Spleen (tissue), 13 donors: ENCODE measurements at places on chromosomes 7 and 10. TPM values are rescaled to one million over a fixed set of nuclear protein-coding genes. Genes with fewer than 3 reads are reported as not detected.

DNA sequence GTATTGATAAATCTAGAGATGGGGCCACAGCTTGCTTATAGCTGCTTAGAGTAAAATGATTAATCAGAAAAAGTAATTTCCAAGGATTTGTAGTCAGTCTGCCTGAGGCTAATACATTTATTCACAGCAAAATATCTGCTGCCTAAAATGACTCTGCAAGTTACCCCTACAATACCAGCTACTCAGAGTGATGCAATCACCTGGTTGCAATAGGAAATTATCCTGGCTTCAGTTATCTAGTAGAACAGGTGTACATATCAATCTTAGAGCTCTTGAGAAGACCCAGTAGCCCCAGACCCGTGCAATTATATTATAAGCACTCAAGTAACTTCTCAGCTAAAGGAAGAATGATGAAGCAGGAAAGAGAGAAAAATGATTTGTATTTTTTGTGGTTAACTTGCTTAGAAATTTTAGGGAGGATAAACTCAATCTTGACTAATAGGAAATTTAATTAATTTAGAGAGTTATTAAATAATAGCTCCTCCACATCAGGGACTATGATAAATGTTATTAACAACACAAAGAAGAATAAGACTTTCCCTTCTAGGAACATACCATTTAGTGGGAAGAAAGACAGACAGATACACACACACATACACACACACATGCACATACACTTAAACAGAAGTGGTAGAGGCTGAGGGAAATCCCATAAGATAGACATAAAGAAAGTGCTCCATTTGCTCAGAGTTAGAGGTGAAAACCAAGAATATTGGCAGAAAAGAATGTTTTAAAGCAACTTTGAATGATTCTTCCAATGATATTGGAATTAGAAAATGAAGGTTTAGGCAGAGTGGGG lies 140.4 kb upstream of the PRSS1 start:
- DNase-seq: no peak

Gene SLC26A5
- 0.10 TPM for total RNA-seq

GRCh38 chr7:117067340-117067739 lies 114.0 kb downstream of the ST7 start:
- DNase-seq: no peak

DNA sequence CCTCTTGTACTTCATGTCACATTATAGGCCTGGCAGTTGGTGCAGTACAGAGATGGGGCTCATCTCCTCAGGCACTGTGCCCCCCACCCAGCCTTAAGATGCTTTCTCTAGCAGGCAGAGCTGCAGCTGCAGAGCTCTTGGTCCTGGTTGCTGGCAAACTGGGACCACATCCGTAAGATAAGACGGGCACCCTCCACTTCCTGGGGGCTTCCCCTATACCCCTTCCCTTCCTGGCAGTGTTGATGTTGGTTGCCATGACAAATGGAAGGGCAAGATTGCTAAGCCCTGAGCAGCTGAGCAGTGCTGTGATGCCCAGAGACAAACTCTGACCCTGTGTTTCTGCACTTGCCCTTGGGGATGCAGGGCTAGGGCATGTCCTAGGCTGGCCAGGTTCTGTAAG lies 103.4 kb upstream of the ANLN start:
- DNase-seq: no peak

GRCh38 chr7:75604408-75604807 lies 112.3 kb downstream of the SPDYE5 start:
- DNase-seq: no peak
